ENCODE measurements at places on chromosomes 7 and 10. TPM values are rescaled to one million over a fixed set of nuclear protein-coding genes. Genes with fewer than 3 reads are reported as not detected.

- no peak for DNase-seq
These were observed 6.6 kb downstream of the SFRP5 start for GRCh38 chr10:97765201-97765600.

GRCh38 chr10:73218431-73219191 lies 28.4 kb downstream of the DNAJC9 start:
- DNase-seq: peak; percentile 8

GRCh38 chr7:26526265-26526587 lies 234.6 kb downstream of the SNX10 start:
- no peak for DNase-seq

GRCh38 chr7:128453836-128454804 lies 1.6 kb upstream of the HILPDA start:
- no peak for DNase-seq

DNA sequence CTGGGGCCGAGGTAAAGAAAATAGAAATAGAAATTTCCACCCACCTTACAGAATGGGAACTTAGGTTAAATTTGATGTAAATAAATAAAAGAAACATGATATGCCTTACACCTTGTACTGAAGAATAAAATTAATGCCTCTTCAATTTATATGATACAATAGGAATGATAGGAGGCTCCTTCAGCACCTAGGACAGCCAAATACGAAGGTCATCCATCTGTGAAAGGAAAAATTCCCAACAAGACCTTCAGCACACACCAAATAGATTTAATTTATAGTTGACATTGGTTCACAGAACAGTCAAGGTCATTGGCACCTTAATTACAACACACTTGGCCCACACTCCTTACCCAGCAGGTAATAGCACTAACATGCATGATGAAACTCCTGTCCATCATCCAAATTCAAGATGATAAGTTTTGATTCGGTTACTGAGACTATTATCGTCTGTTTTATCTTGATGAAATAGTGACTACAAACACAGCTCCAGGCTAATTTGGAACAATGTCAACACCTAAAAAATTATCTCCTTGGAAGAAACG lies 250.9 kb downstream of the SNX13 start:
- DNase-seq: no peak

DNA sequence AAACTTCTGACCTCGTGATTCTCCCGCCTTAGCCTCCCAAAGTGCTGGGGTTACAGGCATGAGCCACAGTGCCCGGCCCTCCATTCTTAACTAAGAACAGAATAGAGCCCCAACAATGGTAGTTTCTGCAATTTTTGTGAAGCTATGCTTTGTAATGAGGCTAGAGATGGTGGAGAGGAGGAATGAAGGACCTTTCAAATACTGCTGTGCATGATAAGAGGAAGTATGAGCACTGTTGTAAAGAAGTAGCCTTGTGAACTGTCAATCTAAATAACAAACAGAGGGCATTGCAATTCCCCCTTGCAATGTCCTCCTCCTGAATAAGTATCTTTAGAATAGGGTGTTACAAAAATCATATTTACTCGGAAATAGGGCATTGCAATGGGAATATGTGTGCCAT lies 70.2 kb downstream of the EVX1 start:
- DNase-seq: no peak

DNA sequence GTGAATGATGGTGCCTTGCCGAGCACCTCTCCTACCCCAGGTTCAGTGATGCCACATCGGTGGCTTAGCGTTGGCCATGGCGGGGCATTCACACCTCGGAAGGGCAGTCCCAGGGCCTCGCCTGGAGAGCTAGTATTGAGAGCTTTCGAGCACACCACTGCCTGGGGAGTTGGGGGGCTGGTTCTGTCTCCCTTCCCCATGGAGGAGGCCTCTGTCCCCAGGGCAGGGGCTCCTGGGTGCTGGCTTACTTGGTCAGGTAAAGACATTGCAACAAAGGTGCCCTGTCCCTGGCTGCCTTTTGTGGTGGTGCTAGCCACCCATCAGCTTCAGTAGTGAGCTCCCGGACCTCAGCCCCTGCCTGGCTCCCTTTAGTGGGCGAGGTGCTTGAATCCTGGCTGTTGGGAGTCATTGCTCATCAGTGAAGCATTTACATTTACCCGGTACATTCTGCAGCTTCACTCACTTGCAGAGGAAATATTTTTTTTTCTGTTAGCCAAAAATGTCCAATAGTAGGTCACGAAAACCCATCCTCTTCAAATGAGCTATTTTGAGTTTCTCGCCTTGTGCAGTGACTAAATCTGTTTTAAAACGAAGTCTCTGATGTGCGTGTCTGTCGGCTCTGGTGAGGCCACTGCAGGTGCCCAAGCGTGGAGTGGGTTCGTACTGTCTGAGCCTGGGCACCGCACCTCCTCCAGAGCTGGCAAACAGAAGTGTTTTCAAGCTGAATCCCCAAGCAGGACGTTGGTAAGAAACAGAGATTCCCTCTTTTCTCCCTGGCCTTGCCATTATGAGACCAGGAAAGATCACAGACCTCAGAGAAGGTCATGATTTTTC lies 95.5 kb downstream of the INPP5A start:
- no peak for DNase-seq

- DNase-seq: no peak
These were observed 471.1 kb upstream of the GALNT17 start for GRCh38 chr7:70660819-70661191.

Gene STOX1
- 0.23 TPM for total RNA-seq

Gene PPP1R17
- total RNA-seq: not detected
